ENCODE measurements at places on chromosomes 4 and X.

GRCh38 chr4:87152310-87153041 lies 67.9 kb downstream of the KLHL8 start:
- DNase-seq = no peak

DNA sequence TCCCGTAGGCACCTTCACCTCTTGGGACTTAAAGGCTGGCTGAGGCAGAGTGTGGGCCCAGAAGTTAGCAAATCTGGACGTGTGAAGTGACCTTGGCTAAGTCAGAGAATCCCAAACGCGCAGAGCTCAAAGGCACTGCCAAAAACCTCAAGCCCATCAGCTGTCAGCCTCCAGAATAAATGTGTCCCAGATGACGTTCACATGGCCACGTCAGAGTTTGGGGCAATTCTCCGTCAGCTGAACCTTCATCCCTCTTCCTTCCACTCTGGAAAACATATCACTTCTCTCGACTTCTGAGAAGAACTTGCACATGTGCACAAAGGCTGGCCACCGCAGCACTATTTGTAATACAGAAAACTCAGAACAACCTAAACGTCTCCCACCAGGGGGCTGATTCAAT lies 35.7 kb upstream of the APLN start:
- DNase-seq = no peak

DNA sequence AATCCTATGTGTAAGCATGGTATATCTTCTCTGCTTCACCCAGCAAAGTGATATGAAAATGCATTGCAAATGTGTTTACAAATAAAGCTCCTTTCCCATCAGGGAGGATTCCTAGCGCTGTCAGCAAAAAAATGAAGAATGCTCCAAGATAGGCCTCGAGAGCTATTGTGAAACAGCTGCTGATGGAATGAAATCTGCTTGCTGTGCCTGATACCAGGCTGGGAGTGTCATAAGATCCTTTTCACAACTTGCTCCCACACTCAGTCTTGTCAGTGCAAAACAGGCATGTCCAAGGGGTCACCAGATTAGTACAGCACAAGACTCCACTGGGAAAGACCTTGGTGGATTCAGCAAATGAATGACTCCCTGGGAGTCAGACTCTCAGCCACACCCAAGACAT lies 34.1 kb downstream of the HNRNPH2 start:
- no peak for DNase-seq

GRCh38 chr4:109072595-109072994 lies 229.9 kb downstream of the COL25A1 start:
- no peak for DNase-seq

- DNase-seq = no peak
These were observed 38.0 kb upstream of the CXXC4 start for GRCh38 chr4:104532677-104533076.

Measured in activated CD8-positive, alpha-beta memory T cell treated with anti-CD3 and anti-CD28 coated beads for 1 hour (primary cell).